ENCODE measurements at places on chromosomes 4 and X. TPM values are rescaled to one million over a fixed set of nuclear protein-coding genes. Genes with fewer than 3 reads are reported as not detected.

The APOOL gene
- total RNA-seq: 17.4 TPM

The DMRTC1 gene
- total RNA-seq: not detected

The IL13RA2 gene
- total RNA-seq: not detected

GRCh38 chrX:1420371-1420770, 28.5 kb upstream of the SLC25A6 start:
- no peak for DNase-seq

DNA sequence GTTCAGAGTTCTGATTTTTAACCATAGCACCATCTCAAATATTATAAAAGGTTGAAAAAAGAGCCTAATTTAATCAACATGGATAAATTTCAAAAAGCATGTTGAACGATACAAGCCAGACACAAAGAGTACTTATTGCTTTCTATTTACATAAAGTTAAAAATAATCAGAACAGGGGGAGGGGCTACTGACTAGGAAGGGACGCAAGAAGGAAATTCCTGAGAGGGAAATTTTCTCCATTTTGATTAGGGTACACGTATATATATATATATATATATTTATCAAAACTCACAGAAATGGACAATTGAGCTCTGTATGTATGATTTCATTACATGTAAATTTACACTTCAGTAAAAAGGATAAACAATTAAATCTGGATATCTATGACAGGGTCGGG, 482 bp upstream of the MBTPS2 start:
- DNase-seq: no peak

Data from endothelial cell of umbilical vein (primary cell).